Glomerular endothelial cell (primary cell): ENCODE measurements at places on chromosomes 4 and X.

GRCh38 chr4:53021754-53022512, 159.8 kb downstream of the RASL11B start:
- DNase-seq, result no peak

DNA sequence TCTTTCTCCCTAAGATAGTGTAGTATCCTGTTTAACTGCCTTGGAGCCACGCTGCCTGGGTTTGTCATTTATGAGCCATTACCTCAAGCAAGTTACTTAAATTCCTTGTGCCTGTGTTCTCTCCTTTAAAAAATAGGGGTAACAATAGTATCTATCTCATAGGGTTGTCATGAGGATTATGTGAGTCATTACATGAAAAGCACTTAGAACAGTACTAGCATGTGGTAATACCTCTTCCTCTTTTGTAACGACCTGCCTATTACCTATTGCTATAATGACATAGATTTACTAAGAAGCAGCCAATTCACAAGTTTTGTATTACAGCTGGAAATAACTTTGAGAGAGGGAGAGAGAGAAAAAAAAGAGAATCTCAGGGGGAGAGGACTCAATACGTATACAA, 834.7 kb downstream of the RAPGEF2 start:
- no peak for DNase-seq

- no peak for DNase-seq
Measured at GRCh38 chrX:137425986-137426385, 139.9 kb upstream of the ZIC3 start.

GRCh38 chr4:79576429-79576753, 168.4 kb upstream of the GK2 start:
- DNase-seq, result peak; percentile 5

GRCh38 chr4:81470456-81471297, 1.0 kb downstream of the RASGEF1B start:
- no peak for DNase-seq

DNA sequence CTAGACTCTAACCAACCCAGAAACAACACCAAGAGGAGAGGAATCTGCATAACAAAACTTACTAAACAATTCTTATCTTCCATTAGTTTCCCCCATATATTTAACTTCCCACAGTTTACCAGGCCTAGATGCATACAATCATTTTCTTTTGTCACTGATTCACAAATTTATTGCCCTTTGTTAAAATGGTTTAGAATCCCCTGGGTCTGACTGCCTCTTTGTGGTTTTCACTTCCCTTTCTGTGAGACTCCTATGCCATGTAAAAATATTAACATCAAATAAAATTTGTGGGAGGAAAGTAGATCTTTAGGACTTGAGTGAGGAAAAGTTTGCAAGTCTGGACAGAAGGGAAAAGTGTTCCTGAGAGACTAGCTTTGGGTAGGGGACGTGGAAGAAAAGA, 393.8 kb upstream of the CNKSR2 start:
- no peak for DNase-seq

DNA sequence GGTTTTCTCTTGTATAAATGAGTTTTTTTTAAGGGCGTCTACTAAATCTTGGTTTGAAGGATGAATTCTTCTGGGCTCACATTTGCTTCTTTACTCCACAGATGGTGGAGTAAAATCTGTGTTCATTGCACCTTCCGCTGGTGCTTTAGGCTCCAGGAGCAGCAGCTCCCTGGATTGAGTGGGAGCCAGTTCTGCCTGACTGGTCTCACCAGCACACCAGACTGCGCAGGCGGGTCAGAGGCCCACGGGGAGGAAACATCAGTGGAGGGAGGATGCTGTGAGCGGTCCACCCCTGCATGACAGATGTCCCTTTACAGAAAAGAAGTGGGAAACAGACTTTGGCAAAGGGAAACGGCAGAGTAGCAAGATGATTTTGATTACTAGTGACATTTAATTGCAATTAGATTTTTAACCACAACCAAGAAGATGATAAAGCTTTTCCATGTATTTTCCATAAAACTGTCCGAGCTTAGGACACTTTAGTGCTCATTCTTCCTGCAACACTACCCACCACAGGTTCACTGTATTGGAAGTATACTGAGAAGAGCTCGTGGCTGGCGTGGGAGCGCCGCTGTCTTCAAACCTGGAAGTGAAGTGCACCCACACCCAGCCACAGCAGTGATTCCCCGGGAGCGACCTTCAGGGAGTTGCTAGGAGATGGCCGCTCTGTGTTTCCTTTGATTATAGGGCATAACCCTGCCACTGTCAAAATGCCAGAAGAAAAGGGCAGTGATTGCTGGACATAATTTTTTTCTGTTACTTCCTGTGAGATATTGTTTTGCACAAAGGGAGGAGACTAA, 95.2 kb downstream of the SORBS2 start:
- no peak for DNase-seq

GRCh38 chr4:69707807-69708206, 52.6 kb downstream of the SULT1B1 start:
- DNase-seq, result no peak

GRCh38 chr4:80196922-80197573, at the start of gene PRDM8:
TSS of gene PRDM8 (plus strand) at chr4:80197503. CDS start at chr4:80200081, 2,578 bp downstream.
- no peak for DNase-seq

DNA sequence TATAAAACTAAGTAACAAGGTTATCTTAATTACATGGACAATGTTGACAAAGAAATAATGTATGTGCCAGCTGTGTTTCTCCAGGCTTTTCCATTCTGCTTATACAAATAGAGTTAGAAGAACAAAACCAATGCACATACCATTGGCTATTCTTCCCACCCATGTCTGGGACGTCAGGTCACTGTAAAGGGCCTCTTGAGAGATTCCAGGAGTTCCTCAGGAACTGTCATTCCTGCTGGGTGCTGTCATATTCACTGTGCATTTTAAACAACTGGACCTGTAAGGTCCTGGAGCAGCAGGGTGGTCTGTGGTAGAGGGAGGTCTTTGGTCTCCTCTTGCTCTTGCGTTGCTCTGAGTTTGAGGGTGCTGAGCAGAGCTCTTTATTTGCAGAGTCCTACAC, 74.6 kb upstream of the AP1S2 start:
- no peak for DNase-seq

- no peak for DNase-seq
Measured at GRCh38 chr4:126733301-126733700, 899.5 kb upstream of the INTU start.

- no peak for DNase-seq
Measured at GRCh38 chr4:36332782-36333131, 51.3 kb downstream of the DTHD1 start.

DNA sequence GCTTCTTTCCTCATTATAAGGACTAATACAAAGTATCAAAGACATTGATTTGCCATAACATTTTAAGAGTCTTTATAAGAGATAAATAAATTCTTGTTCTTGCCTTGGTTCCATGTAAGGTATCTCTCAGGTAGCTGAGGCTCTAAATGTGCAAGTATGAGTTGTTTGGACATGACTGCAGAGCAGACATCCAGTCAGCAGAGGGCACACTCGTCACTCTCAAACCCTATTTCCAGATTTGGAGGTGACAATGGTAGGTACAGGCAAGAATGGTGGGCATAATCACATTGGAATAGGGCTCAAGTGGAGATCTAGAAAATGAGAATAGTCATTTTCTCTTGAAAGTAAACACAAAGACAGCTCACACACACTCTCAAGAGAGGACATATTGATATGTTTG, 133.3 kb upstream of the ZIC3 start:
- DNase-seq, result no peak

DNA sequence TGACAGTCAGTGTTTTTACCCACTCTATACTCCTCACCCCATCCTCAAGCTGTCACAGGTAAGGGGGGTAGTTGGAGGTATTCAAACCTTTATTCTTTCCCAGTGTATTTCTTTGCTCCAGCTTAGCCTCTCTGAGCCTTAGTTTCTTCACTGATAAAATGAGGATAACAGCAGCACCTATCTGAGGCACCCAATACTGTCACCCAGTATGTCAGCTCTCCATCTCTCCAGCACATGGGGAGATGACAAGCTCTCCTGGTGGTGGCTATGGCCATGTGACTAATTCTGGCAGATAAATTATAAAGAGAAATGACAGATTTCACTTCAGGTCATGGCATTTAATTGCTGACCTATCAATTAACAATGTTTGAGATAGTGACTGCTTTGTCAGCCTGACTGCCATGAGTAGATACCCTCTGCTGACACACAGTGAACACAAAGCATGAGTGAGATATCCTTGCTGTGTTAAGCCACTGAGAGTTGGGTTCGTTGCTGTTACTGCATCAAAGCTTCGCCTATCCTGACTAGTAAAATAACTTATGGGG, 176.4 kb upstream of the TBC1D9 start:
- no peak for DNase-seq

DNA sequence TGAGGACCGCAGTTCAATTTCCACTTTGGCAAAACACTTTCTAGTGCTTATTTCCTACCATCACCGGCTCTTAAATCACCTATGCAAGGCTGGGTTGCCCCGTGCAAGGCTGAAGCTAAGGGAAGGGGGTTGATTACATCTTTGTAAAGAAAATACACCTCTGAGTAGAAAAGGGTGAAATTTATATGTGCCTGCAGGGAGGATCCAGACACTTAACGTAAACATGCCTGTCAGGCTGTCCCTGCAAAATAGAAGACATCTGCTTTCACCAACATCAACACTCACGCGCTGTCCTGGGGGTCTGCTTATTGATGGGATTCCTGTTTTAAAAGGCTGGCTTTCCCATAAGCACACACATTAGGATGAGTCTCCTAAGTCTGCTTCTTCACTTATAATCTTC, 92.0 kb downstream of the PRKX start:
- DNase-seq, result no peak

DNA sequence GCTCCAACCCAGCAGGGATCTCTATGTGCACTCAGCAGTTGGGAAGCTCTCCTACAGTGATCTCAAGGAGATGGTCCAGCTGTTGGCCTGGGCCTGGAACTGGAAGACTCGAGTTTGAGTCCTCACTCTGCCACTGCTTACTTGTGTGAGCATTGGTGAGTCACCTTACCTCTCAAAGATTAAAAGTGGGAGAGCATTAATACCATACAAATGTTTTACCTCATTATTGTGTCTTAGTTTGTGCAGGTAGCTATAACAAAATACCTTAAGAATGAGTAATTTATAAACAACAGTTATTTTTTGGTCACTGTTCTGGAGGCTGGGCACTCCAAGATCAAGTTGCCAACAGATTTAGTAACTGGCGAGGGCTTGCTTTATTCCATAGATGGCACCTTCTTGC, 21.4 kb upstream of the ZNF827 start:
- no peak for DNase-seq

GRCh38 chr4:128657638-128658037, 151.9 kb upstream of the JADE1 start:
- no peak for DNase-seq

DNA sequence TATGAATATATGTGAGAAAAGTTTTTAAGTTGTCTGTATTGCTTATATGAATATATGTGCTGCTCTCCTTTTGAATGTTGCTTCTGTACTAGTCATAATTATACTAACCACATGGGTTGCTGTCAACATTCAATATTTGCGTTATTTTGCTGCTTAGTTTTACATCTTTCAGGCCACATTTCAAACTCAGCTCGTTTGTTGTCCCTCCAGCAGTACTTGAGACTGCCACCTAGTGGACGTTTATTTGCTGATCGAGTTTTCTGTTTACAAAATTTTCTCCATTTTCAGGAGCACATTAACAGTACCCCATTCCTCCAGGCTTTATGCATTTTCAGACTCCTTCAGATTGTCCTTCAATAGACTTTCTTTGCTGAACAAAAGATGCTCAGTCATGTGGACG, 75.8 kb downstream of the NUDT11 start:
- peak; percentile 16 for DNase-seq

GRCh38 chrX:45619290-45619689, 418.6 kb upstream of the DIPK2B start:
- DNase-seq, result no peak

DNA sequence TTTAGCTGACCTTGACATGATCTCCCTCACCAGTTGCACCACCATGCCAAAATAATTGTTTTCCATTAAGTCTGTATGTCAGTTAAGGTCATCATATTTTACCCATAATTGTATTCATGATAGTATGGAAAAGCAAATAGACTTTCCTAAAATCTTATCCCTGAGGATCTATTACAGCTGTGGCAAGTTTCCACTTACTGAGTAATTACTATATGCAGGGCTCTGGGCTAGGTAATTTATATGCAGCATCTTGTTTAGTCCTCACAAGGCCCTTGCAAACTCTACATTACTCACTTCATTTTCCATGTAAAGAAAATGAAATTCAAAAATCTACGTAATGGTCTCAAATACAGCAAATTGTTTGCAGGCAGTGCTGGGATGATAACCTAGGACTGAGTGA, 34.8 kb downstream of the YIPF7 start:
- no peak for DNase-seq

- no peak for DNase-seq
Measured at GRCh38 chr4:13597604-13598003, 29.9 kb downstream of the BOD1L1 start.

- DNase-seq, result no peak
Measured at GRCh38 chrX:973010-973632, 239.3 kb downstream of the CRLF2 start.

DNA sequence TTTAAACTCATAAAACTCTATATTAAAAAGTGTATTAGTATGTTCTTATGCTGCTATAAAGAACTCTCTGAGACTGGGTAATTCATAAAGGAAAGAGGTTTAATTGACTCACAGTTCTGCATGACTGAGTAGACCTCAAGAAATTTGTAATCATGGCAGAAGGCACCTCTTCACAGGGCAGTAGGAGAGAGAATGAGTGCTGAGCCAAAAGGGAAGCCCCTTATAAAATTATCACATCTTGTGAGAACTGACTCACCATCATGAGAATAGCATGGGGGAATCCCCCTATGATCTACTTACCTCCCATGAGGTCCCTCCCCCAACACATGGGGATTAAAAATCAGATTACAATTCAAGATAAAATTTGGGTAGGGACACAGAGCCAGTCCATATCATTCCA, 463.2 kb downstream of the KLHL13 start:
- no peak for DNase-seq

DNA sequence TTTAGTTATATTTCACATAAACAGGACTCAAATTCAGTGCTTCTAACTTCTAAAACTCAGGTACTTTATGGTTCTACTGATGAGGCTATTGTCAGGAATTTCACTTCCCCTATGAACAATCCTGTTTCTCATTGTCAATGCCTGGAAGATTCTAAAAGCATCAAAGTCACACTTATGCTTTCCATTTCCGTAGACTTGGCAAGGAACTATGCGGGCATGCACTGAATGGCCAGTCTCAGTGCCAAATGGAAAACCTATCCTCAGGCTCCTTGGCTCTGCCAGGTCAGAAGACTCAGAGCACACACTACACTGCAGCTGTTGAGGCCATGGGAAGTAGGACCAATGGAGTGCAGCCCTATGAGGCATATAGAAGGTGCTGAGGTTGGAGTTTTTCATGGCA, 97.0 kb upstream of the PTPN13 start:
- no peak for DNase-seq

DNA sequence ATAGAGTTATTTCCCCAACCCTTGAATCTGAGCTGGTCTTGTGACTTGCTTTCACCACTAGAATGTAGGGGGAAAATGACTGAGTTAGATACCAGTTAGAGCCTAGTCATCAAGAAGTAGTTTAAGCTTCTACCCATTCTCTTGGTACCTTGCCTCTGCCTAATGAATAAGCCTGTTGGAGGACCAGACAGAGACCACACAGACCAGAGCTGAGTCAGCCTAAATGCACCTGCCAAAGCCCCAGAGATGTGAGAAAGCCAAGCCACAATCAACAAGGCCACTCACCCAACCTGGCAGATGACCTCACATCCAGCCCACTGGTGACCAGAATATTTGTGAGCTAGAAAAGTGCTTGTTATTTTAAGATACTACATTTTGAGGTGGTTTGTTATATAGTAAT, 85.2 kb upstream of the DCLK2 start:
- no peak for DNase-seq

- DNase-seq, result no peak
Measured at GRCh38 chr4:169066934-169067333, 56.9 kb upstream of the CBR4 start.
